Type B pancreatic cell (in vitro differentiated cells): ENCODE measurements at places on chromosomes 7 and 10. TPM values are rescaled to one million over a fixed set of nuclear protein-coding genes. Genes with fewer than 3 reads are reported as not detected.

DNA sequence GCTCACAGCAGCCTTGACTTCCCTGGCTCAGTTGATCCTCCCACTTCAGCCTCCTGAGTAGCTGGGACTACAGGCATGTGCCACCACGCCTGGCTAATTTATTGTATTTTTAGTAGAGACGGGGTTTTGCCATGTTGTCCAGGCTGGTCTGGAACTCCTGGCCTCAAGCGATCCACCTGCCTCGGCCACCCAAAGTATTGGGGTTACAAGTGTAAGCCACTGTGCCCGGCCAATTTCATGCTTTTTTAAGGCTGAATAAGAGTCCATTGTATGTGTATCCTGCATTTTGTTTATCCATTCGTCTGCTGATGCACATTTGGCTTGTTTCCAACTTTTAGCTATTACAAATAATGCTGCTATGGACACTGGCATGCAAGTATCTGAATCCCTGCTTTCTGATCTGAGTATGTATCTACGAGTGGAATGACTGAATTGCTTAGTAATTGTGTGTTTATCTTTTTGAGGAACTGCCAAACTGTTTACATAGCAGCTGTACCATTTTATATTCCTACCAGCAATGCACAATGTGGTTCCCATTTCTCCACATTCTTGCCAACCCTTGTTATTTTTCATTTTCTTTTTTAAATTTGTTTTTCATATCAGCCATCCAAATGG lies 37.3 kb upstream of the TPST1 start:
- DNase-seq = no peak

DNA sequence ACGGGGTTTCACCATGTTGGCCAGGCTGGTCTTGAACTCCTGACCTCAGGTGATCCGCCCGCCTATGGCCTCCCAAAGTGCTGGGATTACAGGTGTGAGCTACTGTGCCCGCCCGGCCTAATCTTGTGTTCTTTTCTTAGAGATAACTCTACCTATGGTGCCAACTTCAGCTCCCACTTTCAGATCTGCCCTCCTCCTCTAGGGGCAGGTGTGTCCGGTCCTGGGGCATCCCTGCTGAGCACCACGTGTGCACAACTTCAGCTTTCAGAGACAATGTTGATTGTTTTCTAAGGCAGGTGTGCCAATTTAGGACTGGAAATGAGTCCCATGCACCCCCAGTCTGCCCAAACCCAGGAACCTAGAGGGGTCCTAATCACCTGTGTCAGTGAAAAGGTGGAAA lies 18.5 kb upstream of the FXYD4 start:
- DNase-seq = no peak

- DNase-seq = no peak
These were observed 102.3 kb downstream of the MKX start for GRCh38 chr10:27643301-27643700.

DNA sequence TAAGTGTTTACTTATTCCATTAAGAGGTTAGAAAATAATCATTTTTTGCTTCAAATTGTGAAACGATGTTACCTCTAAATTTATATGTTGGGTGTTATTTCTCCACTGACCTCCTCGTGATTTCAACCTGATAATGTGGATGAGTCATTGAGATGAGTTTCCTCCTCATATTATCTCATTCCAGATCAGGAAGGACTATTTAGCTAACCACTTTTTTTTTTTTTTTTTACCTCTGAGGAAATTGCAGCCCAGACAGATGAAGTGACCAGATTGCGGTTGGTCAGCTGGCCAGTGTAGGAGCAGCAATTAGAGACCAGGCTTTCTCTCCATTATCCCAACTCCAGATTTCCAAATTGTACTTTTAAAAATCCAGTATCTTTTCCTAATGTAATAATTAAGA lies 248.7 kb downstream of the FZD1 start:
- no peak for DNase-seq

- no peak for DNase-seq
These were observed 117.9 kb downstream of the NPY start for GRCh38 chr7:24401628-24402593.

DNA sequence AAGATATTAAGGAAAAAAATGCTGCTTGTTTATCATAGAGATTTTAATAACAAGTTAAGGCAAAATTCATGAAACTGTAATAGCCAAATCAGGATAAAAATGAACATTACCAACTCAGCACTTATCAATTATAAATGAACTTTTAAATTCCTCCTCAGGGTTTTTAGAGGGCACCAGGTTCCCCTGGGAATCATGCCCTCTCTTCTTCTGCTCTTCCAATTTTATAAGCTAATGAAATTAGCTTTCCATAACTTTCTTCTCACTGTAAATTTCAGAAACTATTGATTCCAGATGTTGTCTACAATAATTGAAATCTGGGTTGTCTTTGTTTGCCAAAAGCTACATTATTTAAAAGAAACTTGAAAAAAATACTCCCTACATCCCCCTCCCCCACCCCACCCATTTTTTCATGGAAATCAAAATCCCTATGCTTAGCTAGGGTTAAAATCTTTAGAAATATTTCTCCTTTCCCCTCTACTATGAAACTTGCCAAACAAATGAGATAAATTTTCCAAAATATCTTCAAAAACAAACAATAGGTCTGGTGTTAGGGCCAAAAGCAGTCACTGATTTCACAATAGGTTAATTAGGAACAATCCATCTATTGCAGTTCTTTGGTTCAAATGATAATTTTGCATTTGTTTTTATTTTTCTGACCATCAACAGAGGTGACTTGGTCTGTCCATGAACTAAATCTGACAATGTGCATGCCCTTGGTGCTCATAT lies 187.7 kb downstream of the DOCK4 start:
- DNase-seq = no peak

DNA sequence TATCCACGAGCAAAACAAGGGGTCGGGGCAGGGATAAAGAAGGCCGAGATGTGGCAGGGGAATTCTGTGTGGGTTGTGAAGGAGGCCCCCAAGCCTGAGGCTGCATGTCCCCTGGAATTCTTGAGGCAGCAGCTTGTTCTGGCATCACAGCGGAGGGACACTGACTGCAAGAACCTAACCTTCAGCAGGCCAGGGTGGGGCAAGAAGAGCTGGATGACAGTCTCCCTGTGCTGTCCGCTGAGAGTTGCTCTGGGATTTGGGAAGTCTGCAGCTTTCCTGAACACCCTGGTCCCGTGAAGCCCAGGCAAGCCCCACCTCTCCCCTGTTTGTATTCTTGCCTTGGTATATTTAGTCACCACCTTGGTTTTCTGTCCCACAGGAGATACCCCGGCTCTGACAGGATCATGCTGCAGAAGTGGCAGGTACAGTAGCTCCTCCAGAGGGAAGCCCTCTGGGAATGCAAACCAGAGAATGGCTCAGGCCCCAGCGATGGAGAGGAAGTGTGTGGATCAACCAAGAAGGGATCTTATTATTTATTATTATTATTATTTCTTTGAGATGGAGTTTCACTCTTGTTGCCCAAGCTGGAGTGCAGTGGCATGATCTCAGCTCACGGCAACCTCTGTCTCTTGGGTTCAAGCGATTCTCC lies 1.9 kb upstream of the LRRC18 start:
- DNase-seq = peak; percentile 43

- DNase-seq = no peak
These were observed 1060.6 kb upstream of the AUTS2 start for GRCh38 chr7:68537774-68538071.

GRCh38 chr7:129877146-129877792 lies 75.5 kb downstream of the UBE2H start:
- DNase-seq = no peak

DNA sequence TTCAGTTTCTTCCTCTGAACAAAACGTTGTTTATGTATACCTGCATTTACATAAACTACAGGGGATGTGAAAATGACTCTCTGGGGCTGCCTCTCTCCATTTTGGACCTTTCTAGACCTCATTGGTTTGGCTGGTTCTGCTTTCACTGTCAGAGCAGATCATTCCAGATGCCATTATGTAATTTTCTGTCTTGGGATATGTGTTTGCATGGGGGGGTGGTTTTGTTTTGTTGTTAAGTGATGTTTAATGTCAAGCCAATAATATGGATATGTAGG lies 172.4 kb downstream of the LRRC4 start:
- no peak for DNase-seq

- no peak for DNase-seq
These were observed 18.6 kb downstream of the ADAP1 start for GRCh38 chr7:935874-936385.

DNA sequence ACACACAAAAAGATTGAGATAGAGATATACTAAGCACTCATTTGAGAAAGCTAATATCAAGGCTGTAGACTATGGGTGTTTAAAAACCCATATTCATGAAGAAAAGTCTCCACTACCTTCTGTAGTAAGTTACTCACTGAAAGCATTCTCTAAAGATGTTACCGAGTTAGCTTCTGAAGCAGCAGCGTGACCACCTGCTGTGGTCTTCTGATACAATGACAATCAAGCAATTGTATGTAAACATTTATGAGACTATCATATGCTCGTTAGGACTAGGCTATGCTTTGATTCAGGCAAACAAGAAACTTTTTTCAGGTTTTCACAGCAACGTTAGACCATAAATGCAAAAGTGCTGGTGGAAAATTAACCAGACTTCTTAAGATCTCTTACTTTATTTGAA lies 11.2 kb downstream of the RHOBTB1 start:
- no peak for DNase-seq

The ELOVL3 gene
- total RNA-seq = 0.22 TPM in 1 of 2 replicates, not detected in the other

The PPP1R3A gene
- total RNA-seq = not detected in 2 replicates

The TMEM26 gene
- 0.79 and 3.4 TPM in 2 replicates for total RNA-seq

The GPR85 gene
- 0.81 and 5.0 TPM in 2 replicates for total RNA-seq

The TLX1 gene
- 0.10 and 0.17 TPM in 2 replicates for total RNA-seq

The HOGA1 gene
- total RNA-seq = 0.57 and 2.1 TPM in 2 replicates
